H9 (cell line): ENCODE measurements at places on chromosomes 11 and 22.
A peak's percentile ranks its signal among the peaks of the same experiment; 100 is the strongest.

GRCh38 chr11:8164746-8165145 is 4.1 kb downstream of the RIC3 start:
- DNase-seq, result no peak

DNA sequence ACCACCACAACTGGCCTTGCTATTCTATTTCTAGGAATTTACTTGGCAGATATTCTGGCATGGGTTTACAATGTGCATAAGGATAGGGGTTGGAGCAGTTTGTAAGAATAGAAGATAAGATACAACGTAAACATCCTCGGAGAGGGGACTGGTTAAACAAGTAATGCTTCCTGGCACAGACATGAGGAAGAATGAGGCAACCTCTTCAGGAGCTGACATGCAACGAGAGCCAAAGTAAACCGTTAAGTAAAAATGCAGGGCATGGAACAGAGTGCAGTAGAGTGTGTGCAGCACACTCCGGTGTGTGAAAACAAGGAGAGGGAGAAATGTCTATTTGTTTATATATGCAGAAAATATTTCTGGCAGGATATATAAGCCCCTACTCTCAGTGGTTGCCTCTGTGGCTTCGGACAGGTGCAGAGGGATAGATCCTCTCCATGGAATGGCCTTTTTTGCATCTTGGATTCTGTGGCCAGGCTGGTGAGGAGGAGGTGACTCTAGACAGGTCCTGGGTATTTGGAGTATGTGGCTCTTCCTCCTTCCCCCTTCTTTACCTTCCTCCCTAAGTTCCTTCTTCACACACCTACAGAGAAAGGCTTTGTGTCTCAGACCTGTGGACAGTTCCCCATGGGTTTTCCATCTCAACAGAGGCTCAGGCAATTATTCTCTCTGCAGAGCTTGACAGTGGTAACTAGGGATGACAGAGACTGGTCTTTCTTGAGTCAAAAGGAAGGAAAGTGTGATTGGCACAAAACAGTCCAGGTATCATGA is 2.5 kb downstream of the RAB36 start:
- DNase-seq, result no peak

GRCh38 chr22:22129387-22129786 is 115.2 kb upstream of the VPREB1 start:
- no peak for DNase-seq

DNA sequence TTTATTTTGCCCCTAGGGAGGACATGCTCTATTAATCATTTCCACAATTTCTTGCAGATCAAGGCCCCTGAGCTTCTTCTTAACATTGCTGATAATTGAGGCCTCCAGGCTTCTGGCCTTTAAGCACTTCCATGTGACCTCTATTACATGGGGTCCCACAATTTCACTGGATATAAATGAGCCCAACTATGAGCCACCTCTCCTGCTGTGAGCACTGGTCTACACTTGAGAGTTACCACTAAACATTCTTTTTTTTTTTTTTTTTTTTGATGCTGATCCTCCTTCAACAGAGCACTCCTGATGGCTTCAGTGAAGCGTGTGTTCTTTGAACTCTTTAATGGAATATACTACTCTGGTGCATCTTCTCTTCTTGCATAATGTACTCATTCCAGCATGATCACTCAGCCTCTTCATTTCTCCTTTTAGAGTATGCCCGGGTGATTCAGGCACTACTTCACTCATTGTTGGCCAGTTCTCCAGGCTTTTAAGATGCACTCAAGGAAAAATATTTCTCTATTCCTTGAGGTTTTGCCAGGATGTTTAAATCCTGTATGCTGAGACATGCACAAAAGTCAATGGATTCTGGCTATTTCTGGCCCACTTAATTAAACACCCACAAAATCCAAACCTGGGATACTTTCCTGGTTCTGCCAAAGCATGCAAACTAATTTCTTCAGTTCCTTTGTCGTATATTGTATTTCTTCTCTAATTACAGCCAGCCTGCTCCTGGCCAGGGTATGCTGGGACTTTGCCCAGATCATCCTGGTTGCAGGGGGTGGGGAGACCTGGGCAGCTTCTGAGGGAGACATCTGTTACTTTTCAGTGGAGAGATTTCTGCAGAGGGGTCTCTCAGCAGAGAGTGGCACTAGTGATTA is 257.8 kb upstream of the LUZP2 start:
- no peak for DNase-seq

- no peak for DNase-seq
Measured at GRCh38 chr11:104798789-104799188, 99.5 kb downstream of the CASP12 start.

GRCh38 chr11:64844330-64845128 is at the start of gene CDC42BPG:
Gene CDC42BPG (minus strand): TSS chr11:64844653. CDS start chr11:64844569, 84 bp downstream.
- DNase-seq, result peak; percentile 91

- DNase-seq, result no peak
Measured at GRCh38 chr11:45576461-45577215, 88.8 kb downstream of the CHST1 start.
